SJSA1 (cell line): ENCODE measurements at places on chromosomes 5 and 9.

DNA sequence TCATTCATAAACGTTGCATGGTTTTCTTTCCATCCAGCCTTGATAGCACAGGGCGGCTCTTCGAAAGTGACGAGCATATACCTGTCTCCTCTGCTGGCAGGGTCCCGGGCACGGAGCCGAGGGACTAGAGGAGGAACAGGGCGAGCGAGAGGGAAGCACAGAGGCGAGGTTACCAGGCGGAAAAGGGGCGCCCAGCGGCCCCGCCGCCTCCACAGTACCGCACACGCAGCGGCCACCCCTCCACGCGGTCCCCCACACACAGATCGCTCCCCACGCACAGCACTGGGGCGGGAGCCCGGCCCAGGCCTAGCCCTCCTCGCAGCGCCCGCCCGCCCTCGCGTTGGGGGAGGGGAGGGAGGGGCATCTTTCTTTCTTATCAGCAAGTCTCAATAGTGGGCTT is 296.6 kb upstream of the DAB2 start:
- no peak for DNase-seq

DNA sequence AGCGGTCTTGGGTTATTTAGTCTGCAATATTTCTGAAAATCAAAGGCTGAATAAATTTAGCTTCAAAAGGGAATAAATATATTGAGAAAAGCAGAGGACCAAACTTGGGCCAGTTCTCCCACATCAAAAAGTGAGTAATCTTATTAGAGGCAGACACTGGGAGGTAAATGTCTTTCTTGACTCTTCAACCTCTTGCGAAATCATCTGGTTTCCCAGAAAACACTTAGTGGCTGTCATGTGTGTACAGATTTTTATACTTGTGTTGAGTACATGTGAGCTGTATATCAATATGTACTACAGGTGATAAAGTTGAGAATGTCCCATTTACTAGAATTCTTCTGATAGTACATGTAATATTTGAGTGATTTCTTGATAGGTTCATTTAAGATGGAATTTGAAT is 454.9 kb downstream of the PRR16 start:
- DNase-seq, result no peak

- no peak for DNase-seq
Measured at GRCh38 chr9:20838218-20838617, 154.2 kb downstream of the FOCAD start.

DNA sequence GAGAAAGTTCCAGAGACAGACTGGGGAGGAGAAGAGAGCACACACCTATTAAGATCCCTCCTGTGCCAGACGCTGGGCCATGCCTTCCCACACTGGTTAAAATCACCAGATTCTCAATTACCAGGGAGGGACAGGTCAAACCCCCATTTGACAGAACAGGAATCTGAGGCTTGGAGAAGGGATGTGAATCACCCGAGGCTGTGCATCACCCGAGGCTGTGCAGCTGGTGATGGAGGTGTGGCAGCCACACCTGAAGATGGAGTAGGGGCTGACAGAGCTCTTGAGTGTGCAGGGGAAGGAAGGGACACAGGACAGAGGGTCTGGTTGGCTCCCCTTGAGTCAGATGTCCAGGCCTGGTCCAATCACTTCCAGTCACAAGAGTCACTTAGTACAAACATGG is 70.6 kb downstream of the LMX1B start:
- DNase-seq, result no peak

- DNase-seq, result no peak
Measured at GRCh38 chr9:22146604-22147003, 137.5 kb upstream of the CDKN2B start.

- peak; percentile 60 for DNase-seq
Measured at GRCh38 chr5:142671801-142672200, 14.1 kb downstream of the FGF1 start.

DNA sequence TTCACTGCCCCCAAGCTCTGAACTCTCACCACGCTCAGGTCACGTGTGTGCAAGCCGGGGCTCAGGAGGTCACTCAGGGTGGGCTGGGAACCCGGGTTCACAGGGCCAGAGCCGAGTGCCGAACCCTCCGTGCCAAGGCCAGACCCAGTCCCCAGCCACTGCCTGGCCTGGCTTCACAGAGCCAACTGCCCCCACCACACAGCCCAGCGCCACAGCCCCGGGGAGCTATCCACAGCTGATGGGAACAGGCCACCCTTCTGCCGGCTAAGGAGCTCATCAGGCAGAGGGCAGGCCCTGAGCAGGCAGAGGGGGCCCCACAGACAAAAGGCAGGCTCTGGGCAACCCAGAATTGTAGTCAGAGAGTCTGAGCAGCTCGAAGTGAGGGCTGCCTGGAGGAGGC is 117.0 kb downstream of the VAV2 start:
- no peak for DNase-seq

GRCh38 chr5:81045389-81045807 is 85.2 kb downstream of the RASGRF2 start:
- DNase-seq, result no peak

DNA sequence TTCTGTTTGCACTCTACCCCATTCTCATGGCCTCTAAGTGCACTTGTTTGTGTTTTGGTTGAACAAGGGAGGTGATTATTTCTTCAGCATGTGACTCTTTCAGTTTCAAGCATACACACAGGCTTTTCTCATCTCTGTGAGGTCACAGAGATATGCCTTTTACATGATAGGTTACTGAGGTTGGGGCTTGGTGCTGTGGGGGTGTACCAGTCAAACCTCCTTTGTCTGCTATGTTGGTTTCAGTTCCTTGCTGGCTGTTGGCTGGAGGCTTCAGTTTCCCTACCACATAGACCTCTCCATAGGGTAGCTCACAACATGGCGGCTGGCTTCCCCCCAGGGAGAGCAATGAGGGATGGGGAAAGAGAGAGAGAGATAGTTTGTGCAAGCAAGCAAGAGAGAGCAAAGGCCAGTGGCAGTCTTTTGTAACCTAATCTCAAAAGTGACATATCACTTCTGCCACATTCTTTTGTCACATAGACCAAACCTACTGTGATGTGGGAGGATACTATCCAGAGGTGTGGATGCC is 96.7 kb upstream of the SEMA6A start:
- no peak for DNase-seq

GRCh38 chr5:143302341-143303045 is 101.0 kb downstream of the NR3C1 start:
- no peak for DNase-seq

GRCh38 chr9:126752376-126752775 is 52.5 kb upstream of the ZBTB43 start:
- DNase-seq, result no peak

DNA sequence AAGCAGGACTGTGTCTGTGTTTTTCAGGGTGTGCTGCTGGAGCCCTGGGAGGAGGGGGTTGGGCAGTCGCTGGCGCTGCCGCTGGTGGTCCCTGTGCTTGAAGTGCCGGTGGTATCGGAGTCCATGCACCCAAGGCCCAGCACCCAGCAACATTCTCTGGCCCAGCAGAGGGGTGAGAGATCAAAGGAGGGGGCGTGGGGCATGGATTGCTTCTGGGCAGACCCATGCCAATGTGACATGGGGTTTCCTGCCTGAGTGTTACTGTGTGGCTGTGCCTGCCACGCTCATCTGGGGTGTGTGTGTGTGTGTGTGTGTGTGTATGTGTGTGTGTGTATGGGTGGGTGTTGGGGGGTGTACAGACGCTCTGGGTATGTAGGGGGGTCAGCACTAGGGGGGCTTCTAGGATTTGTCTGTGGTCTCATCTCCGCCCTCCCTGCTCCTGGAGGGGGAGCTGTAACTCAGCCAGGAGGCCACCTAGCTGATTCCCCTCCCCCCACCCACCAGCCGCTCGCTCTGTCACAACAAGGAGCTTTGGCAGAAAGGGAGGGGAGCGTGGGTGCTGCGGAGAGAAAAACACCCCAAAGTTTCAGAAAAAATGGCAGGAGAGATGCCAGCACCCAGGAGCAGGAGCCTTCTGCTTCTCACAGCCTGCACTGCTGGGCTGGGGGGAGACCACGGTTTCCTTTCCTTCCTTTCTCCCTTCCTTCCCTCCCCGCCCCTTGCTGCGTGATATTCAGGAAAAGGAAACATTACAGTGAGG is 35.9 kb upstream of the HSPA9 start:
- DNase-seq, result no peak

DNA sequence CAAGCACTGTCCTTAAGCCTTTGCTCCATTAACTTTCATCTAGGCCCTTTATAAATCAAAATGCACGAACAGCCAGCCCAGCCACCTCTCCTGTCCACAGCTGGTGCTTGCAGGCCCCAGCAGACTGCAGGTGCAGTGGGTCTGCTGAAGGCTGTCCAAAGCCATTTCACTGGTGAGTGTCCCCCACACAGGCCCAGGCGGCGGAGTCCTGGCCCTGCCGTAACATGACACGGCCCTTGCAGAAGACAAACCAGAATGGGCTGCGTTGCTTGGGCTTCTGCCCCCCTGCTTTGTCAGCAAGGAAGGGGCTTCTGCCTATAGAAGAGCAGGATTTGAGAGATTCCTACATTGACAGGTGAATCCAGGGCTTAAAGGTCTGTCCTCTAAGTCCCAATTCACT is 188.6 kb downstream of the NR3C1 start:
- DNase-seq, result no peak

- DNase-seq, result no peak
Measured at GRCh38 chr5:167665841-167666375, 625.5 kb upstream of the WWC1 start.

DNA sequence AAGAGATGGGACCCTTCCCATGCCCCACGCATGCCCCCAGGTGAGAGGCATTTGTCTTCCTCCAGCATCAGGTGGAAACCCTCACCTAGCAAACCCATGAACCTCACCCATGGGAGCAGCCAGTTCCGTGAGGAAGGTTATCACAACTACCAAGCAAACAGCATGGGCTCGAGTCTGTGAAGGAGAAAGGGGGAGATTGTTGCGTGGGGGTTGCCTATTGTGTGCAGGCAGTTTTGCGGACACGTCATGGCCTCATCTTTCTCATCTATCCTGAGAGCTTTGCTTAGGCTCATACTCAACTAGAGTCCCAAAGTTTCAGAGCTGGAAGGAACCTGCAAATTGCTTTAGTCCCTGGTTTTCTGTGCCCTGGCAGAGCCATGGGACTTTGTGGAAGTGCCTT is 73.6 kb upstream of the TGFBR1 start:
- DNase-seq, result no peak

DNA sequence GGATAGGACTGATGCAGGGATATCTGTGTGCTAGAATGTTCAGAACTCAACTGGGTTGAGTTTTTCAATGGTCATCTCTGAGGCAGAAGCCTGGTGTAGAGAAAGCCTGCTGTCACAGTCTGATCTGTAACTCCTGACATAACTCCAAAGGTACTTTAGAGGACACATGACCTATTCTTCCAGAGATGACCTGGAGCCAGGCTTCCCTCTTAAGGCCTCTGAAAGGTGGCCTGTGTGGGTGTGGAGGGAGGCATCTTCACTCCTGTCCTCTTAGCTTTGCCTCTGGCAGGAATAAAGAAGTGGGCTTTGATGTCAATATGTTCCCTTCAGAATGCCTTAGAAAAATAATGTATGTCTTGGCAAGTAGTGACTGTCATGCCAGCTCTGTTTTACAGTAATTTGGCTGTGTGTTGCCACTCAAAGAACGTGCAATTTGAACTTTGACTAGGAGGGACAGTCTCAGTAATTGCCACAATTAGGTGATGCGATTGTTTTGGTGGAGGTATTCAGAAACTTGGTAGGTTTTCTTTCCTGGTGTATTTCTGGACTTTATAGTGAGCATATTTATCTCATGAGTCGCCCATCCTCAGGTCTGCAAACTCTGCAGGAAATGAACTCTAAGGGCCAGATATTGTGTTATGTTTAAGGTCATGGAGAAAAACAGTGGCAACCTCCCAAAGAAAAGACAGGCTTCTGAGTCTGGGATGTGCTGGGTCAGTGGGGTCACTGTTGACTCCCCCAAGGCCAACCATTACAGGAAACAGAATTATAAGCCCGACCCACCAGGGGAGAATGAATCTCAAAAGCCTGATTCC is 3.2 kb upstream of the C5orf63 start:
- no peak for DNase-seq

DNA sequence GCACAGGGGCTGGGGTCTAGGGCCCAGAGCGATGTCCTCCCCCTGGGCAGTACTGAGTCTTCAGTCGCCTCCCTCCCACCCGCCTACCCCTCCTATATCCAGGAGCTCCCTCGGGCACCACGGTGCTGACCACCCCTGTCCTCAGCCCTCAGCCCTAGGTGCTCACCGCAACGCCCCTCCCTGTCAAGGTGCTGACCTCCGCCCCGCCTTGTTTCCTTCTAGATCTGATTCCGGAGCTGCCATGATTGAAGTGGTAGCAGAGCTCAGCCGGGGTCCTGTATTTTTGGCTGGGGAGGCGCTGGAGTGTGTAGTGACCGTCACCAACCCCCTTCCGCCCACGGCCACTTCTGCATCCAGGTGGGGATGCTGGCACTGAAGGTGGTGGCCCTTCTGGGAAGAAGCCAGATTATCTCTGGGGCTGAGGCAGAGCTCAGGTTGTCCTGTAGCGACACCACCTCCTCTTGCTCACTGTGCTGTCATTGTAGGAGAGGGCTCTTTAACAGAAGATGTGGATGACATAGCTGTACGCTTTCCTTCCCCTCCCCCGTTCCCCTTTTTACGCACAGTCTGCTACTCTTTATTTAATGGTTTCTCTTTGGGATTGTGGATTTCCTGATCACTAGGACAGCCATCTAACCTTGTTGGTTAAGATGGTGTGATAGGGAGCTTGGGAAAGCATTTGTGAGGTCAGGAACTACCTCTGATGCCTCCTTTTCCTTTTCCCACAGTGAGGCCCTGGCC is 598 bp downstream of the RGP1 start:
- no peak for DNase-seq

GRCh38 chr5:91171322-91171721 is 211.8 kb downstream of the ARRDC3 start:
- no peak for DNase-seq

- peak; percentile 61 for DNase-seq
Measured at GRCh38 chr5:82312373-82312856, 34.3 kb upstream of the RPS23 start.

GRCh38 chr9:23962101-23962500 is 136.1 kb upstream of the ELAVL2 start:
- DNase-seq, result no peak

DNA sequence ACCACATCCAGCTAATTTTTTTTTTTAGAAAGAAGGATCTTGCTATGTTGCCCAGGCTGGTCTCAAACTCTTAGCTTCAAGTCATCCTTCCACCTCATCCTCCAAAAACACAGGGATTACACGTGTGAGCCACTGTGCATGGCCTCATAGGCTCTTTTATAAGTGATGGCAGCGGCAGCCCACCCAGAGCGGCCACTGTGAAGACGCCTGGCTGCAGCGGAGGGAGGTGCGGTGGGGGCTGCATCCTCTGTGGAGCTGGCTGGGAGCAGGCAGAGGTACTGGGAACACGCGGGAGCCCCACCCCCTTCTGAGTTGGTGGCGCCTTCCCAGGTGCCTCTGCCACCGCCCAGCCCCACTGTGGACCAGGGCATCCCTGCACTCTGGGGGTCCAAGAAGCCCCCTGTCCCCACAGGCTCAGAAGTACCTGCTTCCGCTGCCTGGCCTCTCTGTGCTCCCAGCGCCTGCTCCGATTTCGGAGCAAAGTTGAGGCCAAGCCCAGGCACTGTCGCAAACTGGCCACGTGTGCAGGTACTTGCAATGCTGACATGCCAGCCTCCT is 16.9 kb upstream of the ECPAS start:
- DNase-seq, result no peak
